ENCODE measurements at places on chromosomes 3 and 15.
A peak's percentile ranks its signal among the peaks of the same experiment; 100 is the strongest.

DNA sequence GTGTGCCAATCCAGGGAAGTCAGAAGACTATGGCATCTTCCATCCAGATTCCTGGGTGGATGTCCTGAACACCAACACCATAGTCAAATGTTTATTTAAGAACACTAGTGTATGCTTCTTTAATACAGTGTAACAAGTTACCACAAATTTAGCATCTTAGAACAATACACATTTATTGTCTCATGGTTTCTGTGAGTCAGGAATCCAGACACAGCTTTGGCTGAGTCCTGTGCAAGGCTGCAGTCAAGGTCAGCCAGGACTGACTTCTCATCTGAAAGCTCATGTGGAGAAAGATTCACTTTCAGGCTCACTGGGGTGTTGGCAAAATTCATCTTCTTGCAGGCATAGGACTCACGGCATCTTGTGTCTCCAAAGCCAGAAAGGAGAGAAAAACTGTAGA, 143.4 kb downstream of the ANXA2 start:
- no peak for DNase-seq

DNA sequence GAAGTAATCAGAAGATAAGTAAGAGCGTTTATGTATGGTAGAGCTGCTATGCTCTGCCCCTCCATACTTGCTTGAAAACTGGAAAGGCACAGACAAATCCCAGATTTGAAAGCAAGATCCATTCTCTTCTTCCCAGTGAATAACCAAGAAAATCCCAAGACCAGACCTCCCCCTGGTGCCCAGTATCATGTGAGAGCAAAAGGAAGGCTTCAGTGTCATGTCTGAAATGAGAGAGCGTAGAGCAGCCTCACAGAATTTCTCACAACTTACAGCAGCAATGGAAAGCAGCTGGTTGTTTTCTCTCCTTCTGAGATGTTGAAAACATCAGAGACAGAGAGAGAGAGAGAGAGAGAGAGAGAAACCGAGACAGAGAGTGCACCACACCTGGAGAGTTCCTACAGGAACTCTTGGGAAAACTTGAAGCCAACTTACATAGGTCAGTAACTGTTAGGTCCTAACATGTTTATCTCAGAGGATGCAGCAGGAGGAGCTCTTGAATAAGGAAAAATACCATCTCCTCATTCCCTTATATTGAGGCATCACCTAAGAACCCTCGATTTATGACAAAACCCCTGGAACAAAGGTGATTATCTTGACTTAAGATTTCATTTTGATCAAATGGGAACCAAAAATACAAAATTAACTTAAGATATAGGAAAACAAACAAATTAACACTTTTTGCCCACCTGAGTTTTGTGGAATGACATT, 273.3 kb downstream of the NSUN3 start:
- DNase-seq = no peak

DNA sequence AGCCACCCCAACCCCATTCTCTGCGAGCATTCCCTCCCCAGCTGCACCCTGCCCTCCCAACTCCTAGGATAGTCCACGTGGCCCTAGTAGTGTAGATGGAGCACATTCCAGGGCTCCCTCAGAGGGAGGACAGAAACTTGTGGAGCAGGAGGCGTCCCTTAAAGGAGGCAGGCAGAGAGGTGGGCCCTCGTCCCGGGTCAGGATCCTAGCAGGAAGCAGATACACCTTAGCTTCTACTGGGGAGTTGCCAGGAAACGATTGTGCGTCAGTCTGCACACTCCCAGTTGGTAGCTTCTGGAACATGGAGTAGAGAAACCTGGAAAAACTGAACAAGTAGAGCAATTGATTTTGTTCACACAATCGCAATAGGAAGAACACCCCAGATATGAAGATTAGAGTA, 43.9 kb upstream of the KLHL25 start:
- DNase-seq = no peak

GRCh38 chr15:41493205-41493901, at the start of gene ITPKA:
ITPKA (plus strand) TSS chr15:41493874; CDS start chr15:41493928, 54 bp downstream.
- DNase-seq = peak; percentile 89

GRCh38 chr15:76861815-76862397, 43.2 kb downstream of the SCAPER start:
- DNase-seq = no peak

DNA sequence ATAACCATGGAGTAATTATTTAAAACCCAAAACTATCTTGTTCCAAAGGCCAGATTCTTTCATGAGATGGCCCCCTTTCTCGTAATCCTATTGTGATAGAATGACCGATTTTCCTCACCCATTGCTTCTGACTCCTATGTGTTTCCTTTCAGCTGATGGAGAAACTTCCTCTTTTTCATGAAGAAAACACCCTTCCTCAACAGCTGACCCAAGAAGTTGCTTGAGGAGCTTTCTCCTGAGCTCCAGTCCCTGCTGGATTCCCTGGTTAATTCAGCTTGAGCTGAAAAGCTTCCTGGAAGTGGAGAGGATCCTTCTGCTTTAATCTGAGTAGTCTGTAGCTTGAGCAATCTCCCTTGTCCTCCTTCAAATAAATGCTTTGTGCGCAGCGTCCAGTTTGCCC, 75.0 kb downstream of the BFSP2 start:
- DNase-seq = no peak

- DNase-seq = no peak
Observed at GRCh38 chr3:4761759-4762158, 217.5 kb upstream of the BHLHE40 start.

- DNase-seq = no peak
Observed at GRCh38 chr15:77808075-77808474, 175.4 kb upstream of the LINGO1 start.

DNA sequence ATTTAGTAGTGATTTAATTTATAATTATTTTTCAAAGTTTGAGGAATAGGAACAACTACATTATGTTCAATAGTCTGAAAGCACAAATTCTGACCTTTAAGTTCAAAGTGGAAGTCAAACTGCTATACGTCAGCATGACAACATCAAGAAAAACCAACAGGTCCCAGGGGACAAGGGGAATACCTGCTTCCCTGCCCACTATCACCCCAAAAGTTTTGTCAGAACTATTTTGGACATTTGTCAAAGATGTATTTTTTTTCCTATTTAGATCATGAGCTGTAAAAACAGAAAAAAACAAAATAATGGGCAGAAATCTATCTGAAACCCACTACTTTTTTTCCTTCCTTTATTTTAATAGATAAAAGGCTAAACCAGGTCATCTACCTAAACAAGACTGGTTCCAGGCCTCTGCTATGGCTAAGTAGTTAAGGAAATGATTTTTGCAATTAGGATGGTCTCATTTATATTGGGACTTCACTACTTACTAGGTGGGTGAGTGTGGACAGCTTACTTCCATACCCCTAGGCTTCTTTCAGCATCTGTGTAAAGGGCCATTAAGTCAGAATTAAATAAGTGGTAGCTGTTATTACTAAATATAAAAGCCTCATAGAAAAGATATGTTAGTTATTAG, 746.3 kb downstream of the FHIT start:
- DNase-seq = no peak

- no peak for DNase-seq
Observed at GRCh38 chr3:46188708-46189107, 19.4 kb downstream of the CCR1 start.

DNA sequence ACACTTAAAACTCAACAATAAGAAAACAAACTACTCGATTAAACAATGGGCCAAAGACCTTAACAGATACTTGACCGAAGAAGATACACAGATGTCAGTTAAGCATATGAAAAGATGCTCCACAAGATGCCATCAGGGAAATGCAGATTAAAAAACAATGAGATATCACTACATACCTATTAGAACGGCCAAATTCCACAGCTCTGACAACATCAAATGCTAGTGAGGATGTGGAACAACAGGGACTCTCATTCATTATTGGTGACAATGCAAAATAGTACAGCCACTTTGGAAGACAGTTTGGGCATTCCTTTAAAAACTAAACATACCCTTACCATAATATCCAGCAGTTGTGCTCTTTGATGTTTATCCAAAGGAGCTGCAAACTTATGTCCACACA, 59.1 kb upstream of the UBE3A start:
- no peak for DNase-seq

- DNase-seq = no peak
Observed at GRCh38 chr3:45008117-45008516, 18.0 kb upstream of the CLEC3B start.

GRCh38 chr3:187066228-187066995, 72.9 kb downstream of the RPL39L start:
- DNase-seq = peak; percentile 18

DNA sequence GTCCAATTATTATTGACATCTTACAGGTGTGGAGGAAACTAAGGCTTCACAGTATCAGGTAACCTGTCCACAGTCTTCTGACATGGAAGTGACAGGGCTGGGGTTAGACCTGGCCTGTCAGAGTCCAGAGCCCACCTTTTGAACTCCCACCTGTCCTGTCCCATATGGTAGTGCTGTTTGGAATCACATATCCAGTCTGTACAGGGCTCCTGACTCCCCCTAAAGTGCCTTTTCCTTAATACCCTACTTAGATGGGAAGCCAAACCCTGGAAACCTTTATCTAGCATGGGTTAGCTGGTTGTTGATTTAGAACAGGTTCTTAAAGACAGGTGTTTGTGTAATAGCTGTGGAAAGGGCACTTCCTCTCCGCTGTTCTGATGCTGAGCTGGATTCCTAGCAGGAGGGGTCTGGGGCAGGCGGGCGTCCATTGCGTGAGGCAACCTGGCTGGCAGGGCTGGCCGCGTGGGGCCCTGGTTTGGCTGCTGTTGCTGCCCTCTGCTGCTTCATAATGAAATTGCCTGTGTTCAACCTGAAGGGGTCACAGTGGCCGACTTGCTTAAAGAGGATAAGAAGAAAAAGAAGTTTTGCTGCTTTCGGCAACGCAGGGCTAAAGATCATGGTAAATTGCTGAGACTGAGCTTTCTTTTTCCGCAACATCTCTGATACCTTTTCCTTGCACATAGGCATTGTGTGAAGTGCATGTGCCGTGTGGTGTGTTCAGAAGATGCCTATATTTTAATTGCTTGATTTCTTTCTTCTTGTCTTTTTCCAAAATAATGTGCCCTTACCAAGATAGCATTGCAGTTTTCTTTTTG, 136.2 kb downstream of the CHDH start:
- no peak for DNase-seq
